ENCODE measurements at places on chromosomes 5 and 9.

DNA sequence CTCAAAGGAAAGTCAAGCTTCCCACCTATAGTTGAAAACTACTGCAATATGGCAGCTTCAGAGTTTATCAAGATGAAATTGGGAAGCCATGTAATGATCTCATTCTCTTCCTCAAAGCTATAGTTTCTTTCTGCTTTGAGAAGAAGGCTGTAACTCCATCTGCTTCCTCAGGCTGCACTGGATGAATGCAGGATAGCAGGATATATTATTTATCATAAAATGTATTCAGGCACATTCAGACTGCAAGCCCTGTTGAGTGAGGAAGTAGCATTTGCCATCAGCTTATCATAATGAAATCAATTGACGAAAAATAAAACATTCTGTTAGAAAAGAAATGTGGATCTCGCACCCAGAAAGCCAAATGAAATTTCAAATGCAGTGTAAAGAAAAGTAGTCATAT is 560 bp downstream of the ATP10B start:
- no peak for DNase-seq

GRCh38 chr9:134324359-134325095 is 1.7 kb upstream of the RXRA start:
- no peak for DNase-seq

DNA sequence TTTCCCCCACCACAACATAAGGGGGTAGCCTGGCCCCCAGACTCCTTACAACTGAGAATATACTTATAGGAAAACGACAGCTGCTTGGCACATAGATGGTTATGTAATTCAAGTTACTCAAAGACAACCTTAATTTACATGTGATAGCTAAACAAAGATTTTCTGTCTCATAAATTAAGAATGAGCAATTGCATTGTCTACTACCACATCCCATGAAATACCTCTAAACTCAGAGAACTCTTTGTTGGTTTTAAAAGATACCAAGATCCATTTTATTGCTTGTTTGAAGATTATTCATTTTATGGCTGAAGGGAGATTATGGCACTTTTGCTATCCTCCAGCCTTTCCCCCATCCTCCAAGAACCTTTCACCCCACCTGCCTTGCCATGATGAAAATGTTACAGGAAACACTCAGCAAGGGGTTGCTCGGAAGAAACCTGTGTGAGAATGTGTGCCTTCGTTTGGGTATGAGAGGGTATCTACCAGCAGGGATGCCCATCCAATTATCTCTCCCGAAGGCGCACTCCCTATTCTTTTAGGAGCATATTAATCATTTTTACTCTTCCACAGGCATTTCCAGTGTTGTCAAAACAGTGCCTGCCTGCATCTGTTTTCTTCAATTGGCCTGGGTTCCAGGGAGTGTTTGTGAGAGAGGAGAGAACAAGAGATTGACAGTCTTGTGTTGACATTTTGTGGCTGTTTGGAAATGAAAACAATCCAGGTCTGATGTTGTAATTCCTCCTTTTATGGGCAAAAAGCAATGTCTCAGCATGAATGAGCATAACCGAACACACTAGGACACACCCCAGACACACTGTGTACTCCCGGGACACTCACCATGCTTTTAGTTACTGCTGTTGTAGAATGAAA is 208.0 kb upstream of the ANKRD55 start:
- no peak for DNase-seq

- no peak for DNase-seq
Observed at GRCh38 chr5:41368158-41368557, 142.2 kb downstream of the PLCXD3 start.

GRCh38 chr5:154761046-154761736 is 6.0 kb downstream of the LARP1 start:
- DNase-seq, result no peak

DNA sequence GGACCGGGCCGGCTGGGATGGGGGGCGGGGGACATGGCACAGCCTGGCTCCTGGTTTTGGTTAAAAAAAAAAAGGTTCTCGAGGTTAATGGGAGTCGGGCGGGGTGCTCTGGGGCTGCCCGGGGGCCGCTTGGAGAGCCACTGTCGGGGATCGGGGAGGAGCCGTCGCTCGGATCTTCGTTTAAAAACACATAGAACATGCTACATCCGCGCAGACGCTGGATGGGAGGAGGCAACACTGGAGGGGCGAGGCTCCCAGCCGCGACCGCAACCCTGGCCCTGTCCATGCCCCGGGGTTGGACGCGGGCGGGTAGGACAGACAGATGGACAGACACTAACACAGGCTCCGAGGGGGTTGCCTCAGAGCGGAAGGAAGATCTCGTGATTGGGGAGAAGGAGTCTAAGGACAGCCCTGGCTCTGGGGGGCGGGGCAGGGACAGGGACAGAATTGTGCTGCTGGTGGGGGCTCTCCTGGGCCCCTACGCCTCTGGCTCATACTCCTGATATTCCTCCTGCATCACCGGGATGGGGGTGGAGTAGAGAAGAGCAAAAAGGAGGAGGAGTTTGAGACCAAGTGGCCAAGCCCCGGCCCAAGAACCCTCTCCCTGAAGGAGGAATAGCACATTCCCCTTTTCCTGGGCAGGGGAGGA is 9.9 kb downstream of the SNCB start:
- DNase-seq, result no peak

DNA sequence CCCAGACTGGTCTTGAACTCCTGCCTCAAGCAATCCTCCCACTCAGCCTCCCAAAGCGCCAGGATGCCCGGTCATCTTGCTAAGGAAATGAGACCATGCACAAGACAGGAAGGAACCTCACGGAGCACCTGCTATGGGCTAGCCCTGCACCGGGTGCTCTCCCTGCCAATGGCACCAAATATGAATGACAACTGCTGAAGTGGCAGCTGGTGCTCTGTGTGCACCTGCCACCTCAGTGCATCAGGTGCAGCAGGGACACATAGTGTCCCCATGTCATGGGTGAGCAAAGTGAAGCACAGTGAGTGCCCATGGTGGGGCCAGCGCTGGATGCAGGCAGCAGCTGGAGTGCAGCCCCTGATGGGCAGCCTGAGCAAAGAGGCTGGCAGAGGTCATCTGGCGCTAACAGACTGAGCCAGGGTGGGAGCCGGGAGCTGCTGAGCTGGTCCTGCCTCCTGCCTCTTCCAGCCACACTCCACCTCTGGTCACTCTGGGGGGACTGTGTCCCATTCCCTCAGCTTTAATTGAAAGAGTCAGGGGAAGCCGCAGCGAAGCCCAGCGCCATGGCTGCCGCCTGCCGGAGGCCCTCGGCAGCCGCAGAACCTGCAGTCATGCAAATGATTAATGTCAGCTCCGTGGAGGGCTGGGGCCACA is 46.4 kb downstream of the BARX1 start:
- no peak for DNase-seq

GRCh38 chr5:37248421-37248969 is 681 bp downstream of the CPLANE1 start:
- no peak for DNase-seq

GRCh38 chr9:127129718-127130085 is 7.3 kb upstream of the ANGPTL2 start:
- no peak for DNase-seq

DNA sequence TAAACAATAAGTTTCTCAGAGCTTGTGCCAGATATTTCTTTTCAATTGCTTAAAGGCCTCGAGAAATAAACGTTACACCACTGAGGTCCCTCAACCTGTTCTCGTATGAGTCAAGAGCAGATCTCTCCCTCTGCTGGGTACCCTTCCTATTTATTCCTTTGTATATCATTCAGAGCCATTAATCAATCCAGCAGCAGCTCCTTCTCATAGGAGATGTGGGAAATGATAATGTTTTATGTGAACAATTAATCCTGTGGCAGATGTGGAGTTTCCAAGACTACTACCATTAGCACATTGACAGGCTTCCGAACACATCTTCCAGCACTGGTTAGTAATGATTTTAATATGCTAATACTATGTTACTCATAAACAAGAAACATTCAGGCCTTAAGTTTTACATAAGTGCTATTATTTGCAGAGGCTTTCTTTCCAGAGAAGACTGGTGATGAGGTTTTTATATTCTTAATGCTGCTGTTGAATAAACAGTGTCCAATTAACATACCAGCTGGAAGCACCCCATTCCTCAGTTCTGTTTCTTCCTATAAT is 196.5 kb downstream of the ZNF608 start:
- DNase-seq, result no peak

DNA sequence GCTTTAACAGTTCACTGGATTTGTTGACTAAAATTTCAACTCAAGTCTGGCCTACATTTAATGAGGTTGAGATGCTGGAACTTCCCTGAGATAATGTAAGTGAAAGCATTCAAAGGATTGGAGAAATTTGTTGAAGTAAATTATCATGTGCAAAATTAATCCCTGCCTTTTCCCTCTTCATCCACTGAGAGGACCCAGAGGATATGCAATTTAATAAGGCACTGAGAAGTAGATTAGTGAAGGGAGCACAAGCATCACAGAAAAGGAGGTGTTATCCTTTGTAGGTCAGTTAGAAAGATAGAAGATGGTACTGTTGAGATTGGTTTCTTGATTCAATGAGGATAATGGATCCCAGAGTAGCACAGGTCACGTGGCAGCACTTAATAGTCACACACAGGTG is 42.6 kb upstream of the ANKRD31 start:
- DNase-seq, result no peak

DNA sequence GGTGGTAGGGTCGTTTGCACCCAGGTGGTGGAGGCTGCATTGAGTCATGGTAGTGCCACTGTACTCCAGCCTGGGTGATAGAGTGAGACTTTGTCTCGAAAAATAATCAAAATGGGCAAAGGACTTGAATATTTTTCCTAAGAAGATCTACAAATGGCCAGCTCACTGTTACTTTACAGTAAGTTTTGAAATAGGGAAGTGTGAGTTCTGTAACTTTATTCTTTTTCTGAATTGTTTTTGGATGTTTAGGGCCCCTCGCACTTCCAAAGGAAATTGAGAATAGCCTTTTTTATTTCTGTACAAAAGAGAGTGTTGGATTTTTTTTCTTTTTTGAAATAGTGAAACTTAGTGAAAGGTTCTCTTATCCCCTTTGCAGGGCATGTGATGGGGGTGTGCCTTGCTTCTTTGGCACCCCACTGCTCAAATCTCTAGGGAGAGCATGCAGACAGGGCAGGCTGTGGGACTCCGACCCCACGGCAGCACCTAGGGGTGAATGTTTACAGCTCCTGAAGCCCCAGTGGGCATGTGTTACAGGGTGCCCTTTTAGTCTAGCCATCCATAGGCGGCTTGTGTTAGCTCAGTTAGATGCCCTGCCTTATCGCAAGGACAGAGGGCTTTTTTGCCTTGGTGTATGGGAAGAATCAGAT is 33.3 kb downstream of the GPBP1 start:
- no peak for DNase-seq

DNA sequence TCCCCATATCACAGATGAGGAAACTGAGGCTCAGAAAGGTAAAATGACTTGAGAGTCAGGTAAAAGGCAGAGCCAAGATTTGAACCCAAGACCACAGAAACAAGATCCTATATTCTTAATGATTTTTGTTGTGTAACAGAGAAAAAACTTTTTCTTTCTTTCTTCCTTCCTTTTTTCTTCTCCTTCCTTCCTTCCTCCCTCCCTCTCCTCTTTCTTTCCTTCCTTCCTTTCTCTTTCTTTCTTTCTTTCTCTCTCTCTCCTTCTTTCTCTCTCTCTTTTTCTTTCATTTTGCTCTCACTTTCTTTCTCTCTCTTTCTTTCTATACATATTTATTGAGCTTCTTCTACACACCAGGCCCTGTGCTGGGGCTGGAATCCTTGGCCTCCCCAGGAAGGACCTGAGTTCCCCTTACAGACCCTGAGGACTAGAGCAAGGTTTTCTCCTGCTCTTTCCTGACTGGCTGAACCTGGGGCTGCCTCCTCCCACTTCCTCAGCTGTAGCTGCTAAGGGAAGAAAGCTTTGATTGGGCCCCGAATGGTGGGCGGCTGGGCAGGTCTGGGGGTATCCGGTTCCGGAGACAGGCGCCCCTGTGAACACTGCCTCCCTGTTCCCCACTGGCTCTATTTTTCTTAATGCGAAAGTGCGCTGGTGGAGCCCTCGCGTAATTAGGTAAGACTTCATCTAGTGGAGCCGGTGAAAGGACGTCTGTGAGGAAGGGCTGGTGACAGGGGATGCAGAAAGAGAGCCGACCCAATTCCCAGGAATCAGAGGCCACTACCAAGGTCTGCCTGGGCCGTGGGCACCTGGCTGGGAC is 27.4 kb upstream of the KIF12 start:
- no peak for DNase-seq

GRCh38 chr9:106092083-106092482 is 397.7 kb downstream of the TMEM38B start:
- DNase-seq, result no peak

GRCh38 chr5:145673786-145674185 is 161.4 kb downstream of the PRELID2 start:
- no peak for DNase-seq

DNA sequence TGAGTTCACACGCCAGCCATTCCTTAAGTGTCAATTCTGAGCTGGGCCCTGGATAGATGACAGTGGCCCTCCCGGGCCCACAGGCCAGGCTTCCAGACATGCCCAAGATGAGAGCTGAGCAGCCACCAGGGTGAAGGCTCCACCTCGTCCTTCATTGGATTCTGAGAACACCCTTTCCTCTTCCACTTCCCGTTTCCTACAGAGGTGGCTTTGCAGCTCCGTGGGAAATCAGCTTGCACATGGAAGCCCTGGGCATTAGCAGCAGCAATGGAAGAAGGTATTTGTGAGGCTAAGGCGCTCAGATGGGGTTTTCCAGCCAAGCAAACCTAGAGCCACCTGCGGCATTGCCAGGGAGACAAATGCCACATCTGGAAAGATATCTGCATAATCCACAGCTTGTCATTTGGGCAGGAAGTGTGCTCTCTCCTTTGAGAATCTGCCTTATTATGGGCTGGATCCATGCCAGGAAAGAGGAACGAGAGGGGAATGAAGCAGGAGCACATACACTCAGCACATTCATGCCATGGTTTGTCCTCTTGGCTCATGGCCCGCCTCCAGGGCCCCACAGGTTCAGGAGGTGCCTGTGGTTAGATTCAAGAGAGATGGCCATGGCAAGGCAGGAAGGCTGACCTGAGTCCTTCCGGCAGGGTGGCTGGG is 34.1 kb downstream of the CFAP77 start:
- no peak for DNase-seq

DNA sequence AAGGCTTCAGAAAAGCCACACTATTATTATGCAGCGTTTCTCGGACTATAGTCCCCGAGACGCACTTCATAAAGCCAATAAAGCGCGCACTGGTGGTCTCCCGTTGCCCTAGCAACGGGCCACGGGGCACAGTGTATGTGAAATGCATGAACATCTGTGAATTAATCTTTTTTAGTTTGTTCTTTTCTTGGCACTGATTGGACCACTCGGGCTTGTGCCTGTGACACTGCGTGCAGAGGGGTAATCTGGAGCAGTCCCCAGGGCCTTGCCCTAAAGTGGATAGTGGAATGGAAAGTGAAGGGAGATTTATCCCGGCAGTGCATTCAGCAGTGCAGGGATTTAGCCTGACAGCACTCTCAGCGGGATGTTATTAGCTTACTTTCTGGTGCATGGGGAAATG is 92.1 kb downstream of the TLE4 start:
- no peak for DNase-seq

- DNase-seq, result no peak
Observed at GRCh38 chr5:180649297-180650039, at the start of gene FLT4. Gene FLT4 (minus strand): TSS chr5:180649600. CDS start chr5:180649545, 55 bp downstream.

DNA sequence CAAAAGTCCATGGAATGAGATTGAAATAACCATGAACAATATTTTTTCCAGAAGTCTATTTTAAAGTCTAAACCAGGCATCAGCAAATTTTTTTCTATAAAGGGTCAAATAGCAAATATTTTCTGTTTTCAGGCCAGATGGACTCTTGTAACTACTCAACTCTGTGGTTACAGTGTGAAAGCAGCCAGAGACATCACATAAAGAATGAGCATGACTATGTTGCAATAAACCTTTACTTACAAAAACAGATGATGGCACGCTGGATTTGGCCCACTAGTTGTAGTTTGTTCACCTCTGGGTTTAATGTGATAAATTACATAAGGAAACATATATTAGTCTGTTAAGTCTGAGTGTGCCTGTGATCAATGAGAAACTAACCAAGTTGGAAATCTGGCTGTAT is 319.2 kb downstream of the TRPM3 start:
- DNase-seq, result no peak
